ENCODE measurements at places on chromosomes 12 and 14.

DNA sequence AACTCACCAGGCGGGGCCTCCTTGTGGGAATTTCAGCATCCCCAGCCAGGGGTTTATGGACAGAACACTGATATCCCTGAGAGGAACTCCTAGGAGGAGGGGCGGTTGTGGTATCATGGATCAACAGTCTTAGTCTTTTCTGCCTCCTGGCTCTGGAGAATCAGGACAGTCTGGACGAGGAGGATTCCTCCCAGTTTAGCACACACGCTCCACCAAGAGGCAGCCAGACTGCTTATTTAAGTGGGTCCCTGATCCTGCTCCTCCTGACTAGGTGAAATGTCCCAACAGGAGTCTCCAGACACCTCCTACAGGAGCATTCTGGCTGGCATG is 10.4 kb upstream of the ZNF705A start:
- no peak for DNase-seq

DNA sequence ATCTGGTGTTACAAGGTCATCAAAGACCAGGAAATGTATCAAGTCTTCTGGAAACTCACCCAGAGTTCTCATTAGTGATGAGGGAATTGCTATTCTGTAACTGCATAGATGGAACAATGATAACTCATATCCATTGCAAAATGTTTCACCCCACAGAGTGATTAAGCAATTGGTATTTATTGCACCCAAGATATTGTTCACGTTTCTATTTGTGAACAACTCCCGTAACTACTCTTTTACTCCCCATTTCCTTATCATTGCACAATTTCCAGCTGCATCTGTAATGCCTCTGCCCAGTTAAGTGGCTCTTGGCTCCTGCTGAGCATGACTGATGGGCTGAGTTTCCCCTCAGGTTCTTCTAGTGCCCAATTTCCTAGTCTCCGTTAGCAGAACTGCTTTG is 108.7 kb upstream of the PRICKLE1 start:
- DNase-seq = peak; percentile 22

- no peak for DNase-seq
Observed at GRCh38 chr12:116150452-116150851, 127.0 kb downstream of the MED13L start.

DNA sequence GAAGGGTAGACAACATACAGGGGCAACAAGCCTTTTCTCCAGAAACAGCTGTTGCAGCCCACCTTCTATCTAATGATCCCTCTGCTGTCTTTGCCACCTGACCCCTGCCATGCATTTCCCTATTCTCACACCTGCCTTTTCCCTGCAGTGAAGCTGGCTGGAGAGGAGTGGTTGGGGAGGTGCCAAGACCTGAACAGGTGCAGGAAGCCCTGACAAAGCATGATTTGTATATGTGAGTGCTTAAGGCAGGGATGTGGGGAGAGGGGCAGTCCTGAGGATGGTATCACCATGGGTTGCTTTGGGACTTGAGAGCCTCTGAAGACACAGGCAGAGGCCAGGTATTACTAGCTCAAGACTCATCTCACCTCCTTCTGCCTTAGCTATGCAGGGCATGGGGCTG is 2.9 kb upstream of the PFDN5 start:
- DNase-seq = no peak

DNA sequence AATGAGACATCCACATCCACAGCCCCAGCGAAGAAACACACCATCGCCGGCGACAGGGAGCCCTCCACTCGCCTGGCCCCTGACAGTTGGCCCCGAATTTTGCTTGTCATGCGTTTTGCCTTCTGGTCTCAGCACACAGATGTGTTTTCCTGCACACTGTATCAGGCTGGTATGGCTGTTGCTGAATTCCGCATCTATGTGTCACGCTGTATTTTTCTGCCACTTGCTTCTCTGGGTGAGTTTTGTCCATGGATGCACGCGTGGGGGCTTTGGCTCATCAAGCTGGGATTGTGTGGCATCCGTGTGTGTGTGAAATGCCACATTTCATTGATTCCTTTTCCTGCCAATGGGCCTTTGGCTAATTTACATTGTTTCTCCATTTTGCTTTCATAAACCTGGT is 26.5 kb downstream of the ARL6IP4 start:
- peak; percentile 30 for DNase-seq

DNA sequence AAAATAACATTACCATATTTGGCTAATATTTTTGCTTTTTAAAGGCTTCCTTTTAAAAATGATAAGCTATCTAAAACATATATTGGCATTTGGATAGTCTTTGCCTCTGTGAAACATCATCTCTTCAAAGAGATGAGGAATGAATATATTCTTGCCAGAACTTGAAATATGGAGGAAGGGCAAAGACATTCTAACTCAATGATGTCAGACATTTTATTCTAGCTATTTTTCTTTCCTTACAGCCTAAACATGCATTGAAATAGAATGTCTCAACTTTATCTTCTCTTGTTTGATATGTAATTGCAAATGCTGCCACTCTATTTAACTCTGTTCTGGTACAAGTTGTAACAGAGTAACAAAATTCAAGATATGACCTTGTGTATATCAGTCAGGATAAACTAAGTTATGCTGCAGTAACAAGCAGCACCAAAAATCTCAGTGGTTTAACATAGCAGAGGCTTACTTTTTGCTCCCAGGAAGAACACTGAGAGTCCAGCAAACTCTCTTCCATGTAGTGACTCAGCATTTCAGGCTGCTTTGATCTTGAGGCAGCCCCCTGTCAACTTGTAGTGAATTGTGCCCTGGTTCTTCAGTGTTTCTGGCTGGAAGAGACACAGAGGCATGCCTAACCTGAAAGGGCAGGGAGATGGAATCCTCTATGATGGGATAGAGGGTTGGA is 11.0 kb downstream of the IRAK3 start:
- DNase-seq = no peak

GRCh38 chr14:50766338-50766886 is 64.5 kb downstream of the NIN start:
- peak; percentile 89 for DNase-seq

DNA sequence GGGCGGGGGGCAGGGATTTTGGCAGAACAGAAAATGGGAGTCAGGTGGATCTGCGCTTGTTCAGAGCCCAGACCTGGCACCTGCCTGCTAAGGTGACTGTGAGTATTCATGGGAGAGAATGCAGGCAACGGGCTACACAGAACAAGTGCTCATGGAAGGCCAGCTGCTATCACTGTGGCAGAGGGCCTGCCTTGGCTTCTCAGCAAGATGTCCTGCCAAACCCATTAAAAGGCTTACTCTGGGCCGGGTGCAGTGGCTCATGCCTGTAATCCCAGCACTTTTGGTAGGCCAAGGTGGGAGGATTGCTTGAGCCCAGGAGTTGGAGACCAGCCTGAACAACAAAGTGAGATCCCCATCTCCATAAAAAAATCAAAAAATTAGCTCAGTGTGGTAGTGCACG is 21.0 kb downstream of the DIO3 start:
- no peak for DNase-seq

DNA sequence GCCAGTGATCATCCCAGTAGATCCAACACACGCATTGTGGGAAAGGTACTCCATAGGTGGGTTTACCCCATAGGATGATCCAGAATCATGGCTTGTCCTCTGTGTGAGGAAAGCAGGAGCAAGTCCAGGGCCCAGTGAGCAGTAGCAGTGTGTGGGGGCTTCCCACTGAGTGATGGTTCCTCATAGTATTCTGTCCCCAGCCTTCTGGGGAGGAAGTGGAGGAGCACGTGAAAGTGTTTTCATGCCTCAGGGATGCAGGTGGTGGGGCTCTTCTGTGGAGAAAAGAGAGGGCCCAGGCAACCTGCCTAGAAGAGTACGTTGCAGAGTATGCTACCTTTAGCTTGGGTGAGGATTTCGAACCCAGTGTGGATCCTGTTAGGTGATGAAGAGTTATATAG is 56.5 kb downstream of the SUSD6 start:
- DNase-seq = no peak

GRCh38 chr14:53927171-53927570 is 29.5 kb downstream of the BMP4 start:
- peak; percentile 95 for DNase-seq

DNA sequence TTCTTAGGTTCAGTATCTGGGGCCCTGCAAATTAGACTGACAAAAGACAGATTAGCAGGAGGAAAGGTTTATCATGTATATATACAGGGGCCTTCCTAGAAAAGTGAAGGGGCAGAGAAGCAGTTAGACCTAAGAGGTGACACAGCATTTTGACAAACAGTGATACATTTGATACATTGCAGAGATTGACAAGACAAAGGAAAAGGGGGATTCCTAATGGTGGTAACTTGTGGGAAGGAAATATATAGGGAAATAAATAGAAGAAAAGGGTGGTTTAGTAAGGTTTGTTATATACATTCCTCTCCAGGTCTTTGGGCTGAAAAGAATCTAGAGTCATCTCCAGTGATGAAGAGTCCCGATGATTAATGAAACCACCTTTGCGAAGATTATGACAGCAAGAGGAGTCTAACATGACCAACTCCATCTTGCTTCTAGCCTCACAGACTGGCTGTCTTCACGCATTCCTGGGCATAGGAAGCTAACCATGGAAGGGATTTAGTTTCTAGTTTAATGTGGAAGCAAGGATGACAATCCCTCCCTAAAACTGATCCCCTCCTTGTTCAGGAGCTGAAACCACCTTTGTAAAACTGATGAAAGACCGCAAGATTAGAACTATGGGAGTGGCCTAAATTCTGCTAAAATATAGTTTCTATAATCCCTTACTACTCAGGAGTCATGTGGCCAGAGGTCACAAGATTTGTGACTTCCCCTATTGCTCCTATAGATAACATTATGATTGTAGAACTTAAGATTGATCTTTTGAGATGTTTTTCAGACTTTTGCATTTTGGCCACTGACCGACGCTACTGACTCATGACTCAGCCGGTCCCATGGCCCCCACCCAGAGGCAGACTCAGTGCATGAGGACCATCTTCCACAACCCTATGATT is 31.1 kb upstream of the CPM start:
- DNase-seq = no peak

DNA sequence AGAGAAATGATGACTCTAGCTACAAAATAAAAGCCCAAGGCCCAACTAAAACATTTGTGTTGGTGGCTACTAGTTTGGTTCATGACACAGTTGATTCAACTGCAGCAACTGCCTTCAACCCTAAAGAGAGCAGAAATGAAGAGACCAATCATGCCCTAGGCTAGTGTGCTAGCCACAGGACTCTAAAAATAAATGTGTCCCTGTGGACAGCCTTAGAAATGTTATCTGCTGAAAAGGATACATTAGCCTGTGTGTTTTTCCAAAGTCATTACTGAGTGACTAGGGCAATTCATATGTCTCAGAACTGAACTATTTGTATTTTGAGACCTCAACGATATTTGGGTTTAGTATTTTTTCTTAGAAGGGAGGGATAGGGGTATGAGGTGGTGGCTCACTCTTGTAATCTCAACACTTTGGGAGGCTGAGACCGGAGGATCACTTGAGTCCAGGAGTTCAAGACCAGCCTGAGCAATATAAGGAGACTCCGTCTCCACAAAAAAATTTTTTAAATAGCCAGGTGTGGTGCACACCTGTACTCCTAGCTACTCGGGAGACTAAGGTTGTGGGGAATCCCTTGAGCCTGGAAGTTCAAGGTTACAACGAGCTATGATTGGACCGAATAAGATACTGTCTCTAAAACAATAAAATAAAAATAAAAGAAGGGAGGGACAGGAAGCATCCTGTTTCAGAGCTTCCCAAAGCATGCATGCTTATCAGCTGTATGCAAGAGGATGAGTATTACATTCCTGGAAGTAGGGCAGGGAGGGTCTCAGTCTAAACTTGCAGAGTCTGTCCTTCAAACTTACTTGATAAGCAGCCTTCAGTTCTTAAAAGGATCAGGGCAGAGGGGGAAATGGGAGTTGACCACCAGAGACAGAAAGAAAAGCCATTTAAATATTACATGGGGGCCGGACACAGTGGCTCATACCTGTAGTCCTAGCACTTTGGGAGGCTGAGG is 29.6 kb upstream of the NAP1L1 start:
- DNase-seq = no peak

- DNase-seq = no peak
Observed at GRCh38 chr14:41865894-41866293, 259.2 kb downstream of the LRFN5 start.

DNA sequence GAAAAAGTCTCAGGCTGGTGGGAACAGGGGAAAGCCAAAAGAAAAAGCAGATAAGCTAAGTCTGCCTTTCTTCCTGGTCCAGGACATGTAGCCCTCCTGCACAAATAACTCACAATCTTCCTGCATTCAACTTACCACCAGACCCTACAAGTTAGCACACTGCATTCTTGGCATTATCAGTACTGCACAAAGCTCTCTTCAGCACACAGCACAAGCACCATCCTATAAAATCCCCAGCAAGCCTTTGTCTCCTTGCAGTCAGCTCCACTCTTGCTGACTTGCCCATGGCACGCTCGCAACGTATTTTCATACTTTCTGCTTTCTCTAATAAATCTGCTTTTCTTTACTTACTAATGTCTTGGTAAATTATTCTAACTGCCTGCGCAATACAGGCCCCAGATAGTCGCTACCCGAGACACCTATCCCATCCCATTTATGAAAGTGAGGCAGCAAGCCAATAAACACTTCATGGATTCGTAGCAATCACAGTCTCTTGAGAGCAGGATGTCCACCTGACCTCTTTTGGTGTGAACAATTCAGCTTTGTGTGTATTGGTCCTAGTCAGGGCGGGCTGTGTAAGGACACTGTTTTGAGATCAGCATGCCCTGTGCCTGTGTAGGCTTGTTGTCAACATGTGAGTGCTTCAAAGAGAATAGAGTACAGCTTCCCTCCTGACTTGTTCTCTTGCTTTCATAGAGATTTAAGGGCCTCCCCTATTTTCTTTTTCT is 49.0 kb downstream of the TMEM117 start:
- no peak for DNase-seq

DNA sequence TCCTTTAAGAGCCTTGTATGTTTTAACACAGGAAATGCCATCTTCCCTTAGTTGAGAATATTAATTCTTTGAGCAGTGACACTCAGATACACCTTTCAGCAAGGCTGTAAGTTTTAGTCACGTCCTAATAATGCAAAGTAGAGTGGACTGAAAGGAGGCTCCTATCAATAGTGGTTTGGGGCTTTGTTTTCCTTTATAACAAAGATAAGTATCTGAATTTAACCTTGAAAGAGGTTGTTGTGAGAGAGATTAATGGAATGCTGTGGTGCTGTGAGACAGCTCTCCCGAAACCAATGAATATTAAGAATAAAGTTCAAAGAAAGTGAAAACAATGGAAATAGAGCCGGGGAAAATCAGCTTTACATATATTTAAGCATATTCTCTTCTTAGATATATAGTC is 259.6 kb downstream of the ERC1 start:
- no peak for DNase-seq

GRCh38 chr14:51653079-51653774 is 1.5 kb downstream of the FRMD6 start:
- DNase-seq = peak; percentile 81

- DNase-seq = peak; percentile 44
Observed at GRCh38 chr14:50697659-50698290, 29.7 kb upstream of the SAV1 start.

GRCh38 chr12:92070054-92070863 is 75.4 kb downstream of the BTG1 start:
- no peak for DNase-seq

All from EL (cell line).